ENCODE measurements at places on chromosomes 11 and 22.

GRCh38 chr11:133714471-133715375, 130.6 kb downstream of the SPATA19 start:
- DNase-seq = no peak

DNA sequence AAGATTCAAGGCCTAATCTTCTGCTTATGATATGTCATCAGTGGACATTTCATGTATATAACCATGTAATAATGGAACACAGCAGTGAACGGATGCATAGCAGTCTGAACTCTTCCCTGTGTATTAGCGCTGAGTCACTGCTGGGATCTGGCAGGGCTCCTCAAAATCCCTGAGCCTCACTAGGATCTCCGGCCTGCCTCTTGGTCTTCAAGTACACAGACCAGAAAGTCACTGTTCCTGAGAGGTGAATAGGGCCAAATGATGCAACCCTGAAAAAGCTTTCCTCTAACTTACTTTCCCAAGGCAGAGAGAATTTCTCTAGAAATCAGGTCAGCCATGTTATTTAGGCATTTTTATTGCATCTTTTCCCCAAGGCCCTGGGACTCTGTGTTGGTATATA, 35.0 kb downstream of the POU2AF1 start:
- no peak for DNase-seq

GRCh38 chr22:31274017-31274416, 18.3 kb downstream of the PIK3IP1 start:
- no peak for DNase-seq

DNA sequence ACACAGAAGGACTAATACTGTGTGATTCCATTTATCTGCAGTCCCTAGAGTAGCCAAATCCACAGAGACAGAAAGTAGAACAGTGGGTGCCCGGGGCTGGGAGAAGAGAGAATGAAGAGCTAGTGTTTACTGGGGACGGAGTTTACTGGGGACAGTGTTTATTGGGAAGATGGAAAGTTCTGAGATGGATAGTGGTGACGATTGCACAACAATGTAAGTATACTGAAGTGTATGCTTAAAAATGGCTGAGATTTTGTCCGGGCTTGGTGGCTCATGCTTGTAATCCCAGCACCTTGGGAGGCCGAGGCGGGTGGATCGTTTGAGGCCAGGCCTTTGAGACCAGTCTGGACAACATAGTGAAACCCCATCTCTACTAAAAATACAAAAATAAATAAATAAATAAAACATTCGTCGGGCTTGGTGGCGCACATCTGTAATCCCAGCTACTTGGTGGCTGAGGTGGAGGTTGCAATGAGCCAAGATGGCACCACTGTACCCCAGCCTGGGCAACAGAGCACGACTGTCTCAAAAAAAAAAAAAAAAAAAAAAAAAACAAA, 132.4 kb downstream of the CTTN start:
- no peak for DNase-seq

GRCh38 chr22:20174785-20175596, 24.1 kb upstream of the CCDC188 start:
- no peak for DNase-seq

GRCh38 chr11:41449483-41450050, 9.9 kb downstream of the LRRC4C start:
- no peak for DNase-seq

DNA sequence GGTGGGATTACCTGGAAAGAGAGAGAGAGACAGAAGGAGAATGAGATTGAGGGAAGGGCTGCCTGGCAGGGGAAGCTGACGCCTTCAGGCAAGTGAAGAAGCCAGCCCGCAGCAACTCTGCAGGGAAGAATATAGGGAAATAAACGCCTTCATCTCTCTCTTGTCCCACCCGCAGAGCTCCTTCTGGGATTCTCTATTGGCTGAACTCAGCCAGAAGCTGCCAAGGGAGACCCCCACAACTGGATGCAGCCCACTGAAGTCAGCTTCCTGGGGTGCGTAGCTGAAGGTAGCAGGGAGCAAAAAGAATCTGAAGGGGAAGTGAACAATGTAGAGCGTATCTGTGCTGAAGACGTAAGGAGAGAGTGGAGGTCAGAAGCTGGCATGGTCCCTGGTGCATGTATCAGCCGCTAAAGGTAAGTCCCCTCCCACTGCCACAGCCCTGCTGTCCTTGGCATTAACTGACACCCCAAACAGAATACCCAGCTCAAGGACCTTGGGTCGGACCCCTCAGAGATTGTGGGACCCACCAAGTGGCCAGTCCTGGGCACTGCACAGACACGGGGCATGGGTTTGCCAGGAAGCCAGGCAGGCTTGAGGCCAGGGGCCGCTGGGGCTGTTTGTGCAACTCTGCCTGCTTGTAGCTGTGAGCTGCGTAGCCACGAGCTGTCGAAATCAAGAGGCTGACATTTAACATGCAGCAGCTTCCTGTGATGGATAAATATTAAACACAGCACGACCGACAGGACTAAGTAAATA, 469.9 kb downstream of the MN1 start:
- DNase-seq = no peak

DNA sequence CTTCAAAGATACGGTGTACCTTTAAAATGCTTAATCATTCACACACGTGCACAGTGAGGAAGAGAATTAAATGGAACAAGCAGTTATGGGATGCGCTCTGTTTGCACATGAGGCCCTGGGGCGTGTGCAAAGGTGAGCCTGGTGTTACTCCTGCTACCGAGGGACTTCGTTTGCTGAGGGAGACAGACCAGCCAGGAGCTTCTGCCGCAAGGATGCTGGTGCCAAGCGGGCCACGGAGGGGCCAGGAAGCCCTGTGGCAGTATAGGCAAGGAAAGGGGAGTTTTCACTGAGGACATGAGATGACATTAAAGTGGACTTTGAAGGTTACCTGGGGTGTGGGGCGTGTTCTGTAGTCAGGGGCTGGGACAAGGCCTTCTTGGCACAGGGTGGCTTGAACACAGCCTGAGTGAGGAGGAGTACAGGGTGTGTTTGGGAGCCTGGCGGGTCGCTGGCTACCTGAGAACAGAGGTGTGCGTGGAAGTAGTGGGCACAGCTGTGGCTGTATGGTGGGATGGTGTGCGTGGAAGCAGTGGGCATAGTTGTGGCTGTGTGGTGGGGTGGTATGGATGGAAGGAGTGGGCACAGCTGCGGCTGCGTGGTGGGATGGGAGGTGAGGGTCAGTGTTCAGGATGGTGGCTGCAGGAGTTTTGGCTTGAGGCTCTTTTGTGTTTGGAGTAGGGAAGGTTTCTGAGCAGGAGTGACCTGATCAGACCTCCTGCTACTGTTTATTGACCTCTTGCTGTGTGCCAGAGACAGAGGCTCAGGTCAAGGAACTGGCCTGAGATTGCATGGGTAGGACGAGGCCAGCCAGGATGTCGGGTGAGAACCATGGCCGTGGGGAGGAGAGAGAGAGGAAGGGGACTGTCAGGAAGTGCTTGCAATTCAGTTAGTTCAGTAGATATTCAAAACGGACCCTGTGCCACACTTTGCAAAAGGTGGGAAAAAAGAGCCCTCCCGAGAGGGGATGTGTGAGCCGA, 13.7 kb downstream of the TBC1D22A start:
- no peak for DNase-seq

GRCh38 chr11:32659672-32660071, 76.0 kb downstream of the EIF3M start:
- DNase-seq = no peak

Measured in CD4-positive, alpha-beta T cell (primary cell).